ENCODE measurements at places on chromosomes 16 and 17.

GRCh38 chr16:50276801-50277555 lies 10.6 kb downstream of the ADCY7 start:
- no peak for DNase-seq

DNA sequence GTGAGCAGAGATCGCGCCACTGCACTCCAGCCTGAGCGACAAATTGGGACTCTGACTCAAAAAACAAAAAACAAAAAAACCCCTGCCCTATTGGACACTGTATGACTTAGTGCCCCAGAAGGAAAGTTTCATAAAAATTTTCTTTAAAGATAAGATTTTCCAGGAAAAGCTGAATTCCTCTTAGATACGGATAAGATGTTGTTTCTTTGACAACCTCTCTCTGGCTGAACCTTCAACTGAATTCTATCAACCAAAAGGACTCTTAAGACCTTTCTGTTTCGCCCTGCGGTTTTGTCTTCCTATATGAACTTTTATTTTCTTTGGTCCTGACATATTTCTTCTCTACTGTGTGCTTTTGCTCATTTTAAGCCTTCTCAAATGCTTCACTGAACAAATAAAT lies 35.8 kb downstream of the CPPED1 start:
- DNase-seq: no peak

DNA sequence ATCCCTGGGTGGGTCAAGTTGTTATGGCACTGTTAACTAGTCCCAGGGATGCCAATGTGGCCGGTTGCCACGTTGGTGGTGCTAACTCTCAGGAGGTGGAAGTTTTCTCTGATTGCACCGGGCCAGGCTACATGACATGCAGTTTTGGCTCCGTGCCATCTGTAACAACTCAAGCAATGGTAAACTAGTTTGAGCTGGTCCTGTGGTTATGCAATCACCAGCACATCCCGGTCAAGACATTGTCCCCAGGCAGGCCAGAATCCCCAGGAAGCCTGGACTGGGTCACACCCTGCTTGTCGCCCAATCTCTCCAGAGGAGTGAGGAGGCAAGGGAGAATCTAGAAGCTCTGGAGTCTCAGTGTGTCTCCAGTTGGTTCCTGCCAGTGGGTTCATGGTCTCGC lies 10.1 kb upstream of the CCL17 start:
- no peak for DNase-seq

DNA sequence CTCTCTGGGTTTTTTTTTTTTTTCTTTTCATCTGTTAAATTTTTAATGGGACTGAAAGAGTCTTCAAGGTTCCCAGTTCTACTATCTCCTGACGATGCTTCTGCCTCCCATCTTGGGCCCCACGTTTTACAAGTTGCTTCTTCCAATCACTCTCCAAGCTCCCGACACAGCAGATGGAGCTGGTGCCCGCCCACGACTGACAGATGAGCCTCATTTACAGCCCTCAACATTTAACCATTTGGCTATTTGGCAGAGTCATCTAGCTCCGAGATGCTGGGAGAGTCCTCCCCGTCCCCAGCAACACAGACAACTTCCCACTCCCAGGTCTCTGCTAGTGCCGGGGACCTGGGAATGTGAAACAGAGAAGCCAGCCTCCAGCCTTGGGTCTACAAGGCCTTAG lies 276.9 kb downstream of the SHISA9 start:
- DNase-seq: peak; percentile 71

GRCh38 chr17:5557990-5558389 lies 26.3 kb downstream of the NLRP1 start:
- DNase-seq: no peak

DNA sequence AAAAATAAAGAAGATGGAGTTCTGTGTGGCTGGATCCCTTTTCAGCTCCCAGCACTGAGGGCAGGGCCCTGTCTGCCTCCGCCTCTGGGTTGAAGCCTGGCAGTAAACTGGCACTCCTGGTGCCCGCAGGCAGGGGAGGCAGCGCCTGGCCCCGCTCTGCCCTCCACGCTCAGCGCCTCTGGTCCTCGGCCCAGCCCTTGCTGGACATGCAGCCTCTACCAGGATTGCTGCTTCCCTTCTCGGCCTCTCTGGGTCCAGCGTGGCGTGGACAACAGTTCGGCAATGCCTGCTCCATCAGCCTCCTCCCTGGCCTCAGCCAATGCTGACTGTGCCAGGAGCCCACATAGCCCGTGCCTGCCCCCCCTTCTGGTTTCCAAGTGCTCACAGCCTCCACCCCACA lies 84.4 kb upstream of the CHMP6 start:
- no peak for DNase-seq

DNA sequence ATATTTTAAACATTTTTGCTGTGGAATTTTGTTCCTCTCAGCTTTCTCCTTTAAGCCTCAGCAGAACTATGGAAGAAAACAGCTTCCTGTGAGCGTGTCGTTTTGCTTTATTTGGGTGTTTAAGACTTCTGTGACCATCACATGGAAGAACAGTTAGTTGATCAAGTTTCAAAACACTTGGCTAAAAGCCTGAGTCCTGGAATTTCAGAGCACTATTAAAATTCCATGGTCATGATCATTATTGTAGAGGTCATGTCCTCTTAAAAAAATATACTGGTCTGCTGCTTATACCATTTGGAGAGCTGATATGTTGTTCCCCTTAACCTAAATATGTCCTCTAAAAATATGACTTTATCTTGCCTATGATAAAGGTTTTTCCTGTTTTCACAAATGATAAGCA lies 12.6 kb upstream of the CDR2 start:
- DNase-seq: no peak

- DNase-seq: no peak
Observed at GRCh38 chr16:68187505-68187904, 48.4 kb downstream of the ESRP2 start.

DNA sequence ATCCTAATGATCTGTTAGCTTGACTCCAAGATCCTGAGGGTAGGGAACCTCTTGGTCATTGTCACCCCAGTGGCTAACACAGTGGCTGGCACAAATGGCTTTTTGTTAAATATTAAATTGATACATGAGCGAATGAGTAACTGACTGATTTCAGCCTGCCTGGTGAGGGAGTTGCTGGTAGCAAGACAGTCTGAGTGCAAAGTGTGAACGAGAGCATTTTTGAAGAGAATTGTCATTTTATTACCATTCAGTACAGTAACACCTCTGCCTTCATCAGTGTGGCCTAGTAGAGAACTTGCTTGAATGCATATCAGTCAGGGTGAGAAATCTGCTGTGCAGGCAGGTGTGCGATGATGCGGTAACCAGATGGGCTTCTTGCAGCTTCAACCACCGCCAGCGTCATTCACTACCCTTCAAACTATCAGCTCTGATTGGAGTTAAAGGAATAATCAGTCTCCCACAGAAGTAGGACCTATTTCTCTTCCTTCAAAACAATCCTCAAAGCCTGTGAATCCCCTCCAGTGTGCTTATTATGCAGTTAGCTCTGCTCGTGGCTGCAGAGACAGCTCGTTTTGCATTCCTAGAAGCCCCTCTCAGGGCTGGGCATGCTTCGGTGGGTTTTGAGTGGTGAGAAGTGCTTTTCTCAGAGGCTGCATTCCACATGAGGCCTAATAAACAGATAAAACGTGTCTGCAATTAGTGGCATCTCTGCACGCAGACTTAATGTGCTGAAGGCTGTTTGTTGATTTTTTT lies 29.0 kb downstream of the HEXIM2 start:
- no peak for DNase-seq

DNA sequence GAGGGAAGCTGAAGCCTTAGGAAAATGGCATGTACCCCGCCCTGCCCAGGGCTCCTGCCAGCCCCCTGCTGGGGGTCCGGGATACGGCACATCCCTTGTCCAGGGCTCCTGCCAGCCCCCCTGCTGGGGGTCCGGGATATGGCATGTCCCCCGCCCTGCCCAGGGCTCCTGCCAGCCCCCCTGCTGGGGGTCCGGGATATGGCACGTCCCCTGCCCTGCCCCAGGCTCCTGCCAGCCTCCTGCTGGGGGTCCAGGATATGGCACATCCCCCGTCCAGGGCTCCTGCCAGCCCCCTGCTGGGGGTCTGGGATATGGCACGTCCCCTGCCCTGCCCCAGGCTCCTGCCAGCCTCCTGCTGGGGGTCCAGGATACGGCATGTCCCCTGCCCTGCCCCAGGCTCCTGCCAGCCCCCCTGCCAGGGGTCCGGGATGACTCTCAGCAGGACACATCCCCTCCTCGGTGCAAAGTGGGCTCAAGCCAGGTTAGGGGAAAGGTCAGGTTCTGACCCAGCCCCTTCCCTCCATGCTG lies 43.2 kb downstream of the RPH3AL start:
- no peak for DNase-seq
